ENCODE measurements at places on chromosomes 7 and 10.
A peak's percentile ranks its signal among the peaks of the same experiment; 100 is the strongest.

DNA sequence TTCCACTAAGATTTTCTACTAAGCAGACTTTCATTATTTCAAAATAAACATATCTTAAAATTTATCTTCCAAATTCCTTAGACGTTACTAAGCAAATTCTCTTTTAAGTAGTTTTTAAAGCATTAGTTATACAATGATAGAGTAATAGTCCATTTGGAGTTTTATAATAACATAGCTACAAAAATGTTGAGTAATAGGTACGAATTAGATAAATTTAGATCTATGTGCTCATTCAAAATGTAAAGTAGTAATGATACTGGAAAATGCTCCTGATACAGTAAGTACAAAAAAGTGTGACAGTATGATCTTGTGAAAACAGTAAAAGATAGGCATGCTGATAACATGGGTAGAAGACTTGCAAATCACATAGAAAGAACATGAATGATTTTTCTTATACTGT lies 4.5 kb downstream of the DMTF1 start:
- no peak for DNase-seq

DNA sequence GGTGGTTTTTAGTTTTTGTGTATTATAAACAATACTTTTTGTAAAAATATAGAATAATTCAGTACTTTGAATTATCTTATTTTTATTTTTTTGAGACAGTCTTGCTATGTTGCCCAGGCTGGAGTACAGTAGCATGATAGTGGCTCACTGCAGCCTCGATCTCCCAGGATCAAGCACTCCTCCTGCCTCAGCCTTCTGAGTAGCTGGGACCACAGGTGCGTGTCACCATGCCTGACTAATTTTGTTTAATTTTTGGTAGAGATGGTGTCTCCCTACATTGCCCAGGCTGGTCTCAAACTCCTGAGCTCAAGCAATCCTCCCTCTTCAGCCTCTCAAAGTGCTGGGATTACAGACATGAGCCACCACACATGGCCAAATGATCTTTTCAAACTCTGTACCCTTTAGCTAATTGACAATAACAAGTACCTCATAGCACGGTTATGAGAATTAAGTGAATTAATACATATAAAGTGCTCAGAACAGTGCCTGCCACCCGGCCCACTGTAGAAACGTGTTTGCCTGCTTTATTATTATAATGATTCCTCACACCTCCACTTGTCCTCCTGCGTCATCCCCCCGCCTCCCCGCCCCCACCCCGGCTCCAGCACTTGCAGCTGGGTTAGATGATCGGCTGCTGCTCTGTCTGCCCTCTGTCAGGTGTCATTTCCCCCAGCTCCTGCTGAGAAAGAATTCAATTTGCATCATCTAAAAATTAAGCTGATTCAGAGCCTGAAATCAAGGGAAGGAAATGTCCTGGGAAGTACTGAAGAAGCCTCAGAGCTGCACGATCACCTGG lies 53.6 kb upstream of the NRF1 start:
- no peak for DNase-seq

DNA sequence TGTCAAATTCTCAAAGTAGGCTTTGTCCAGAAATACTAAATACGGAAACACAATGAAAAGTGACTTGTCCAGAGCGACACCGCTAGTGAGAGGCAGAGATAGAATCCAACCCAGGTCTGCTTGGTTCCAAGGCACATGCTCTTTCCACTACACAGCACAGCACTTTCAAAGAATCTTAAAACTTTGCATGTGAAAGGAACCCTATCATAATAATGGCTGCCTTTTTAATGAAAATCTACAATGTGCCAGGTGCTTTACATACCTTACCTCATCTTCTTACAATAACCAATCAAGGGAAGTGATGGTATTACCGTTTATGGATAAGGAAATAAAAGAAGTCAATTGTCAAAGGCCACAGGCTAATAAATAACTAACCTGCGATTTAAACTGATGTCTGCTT lies 2.6 kb downstream of the CHCHD3 start:
- no peak for DNase-seq

DNA sequence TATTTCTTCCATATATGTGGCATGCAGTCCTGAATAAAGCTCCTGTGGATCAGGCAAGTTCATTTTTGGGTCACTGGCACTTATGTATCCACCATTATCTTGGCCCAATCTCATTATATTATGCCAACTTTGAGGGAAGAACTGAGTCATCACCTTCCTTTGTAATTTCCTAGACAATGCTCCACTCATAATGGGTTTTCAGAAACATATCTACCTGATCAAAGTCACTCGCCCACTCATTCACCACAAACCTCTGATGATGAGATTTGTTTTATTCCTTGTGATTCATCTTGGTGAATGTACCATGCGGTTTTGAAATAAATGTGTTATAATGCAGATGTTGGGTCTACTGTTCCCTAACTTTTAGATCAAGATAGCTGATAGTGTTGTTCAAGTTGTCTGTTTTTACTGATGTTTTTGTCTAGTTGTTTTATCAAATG lies 525.8 kb downstream of the KIF20B start:
- DNase-seq = peak; percentile 58

DNA sequence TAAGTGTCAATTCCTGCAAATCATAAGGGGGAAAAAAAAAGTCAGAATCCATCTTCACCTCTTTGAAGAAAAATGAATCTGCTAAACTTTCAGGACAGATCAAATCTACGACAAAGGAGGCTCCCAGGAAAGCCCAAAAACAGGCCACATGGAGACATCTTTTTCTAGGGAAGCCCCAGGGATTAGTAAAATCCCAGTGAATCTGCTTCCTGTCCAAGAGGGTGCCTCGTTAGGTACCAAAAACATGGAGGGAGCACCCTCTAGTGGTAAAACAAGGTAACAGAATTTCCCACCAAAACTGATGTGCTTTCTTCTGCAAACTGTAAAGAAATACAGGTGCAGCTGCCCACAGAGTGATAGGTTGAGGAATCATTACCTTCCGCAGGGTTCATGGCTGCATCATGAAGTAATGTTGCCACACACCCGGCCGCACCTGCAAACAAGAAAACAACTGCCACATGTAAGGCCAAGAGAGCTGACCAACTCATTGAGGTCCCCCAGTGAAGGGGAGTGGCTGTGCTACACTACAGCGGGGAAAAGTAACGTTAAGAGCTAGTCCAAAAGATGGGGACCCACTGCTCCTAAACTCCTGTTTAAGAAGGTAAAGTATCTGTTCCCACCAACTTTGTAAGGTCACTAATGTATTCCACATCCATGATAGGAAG lies 7.9 kb downstream of the SLC25A28 start:
- DNase-seq = peak; percentile 76

- peak; percentile 27 for DNase-seq
Observed at GRCh38 chr10:114045136-114046086, 1.7 kb downstream of the ADRB1 start.

DNA sequence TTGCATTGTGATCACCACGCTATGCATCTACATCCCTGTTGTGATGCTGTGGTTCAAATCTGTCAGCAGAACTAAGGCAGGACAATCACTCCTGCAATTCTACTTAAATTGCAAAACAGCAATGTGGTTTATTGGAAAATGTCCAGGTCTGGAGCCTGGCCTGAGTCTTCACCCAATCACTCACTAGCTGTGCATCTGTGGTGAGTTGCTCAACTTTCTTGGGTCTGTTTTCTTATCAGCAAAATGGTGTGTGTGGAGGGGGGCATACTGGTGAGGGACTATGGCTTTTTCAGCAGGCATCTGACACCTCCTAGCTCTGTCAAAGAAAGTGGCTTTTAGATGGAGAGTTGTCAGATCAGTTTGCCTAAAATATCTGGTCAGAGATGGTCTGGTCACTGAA lies 108.3 kb upstream of the FEZF1 start:
- peak; percentile 95 for DNase-seq

- no peak for DNase-seq
Observed at GRCh38 chr10:120516426-120516825, 59.4 kb downstream of the PLPP4 start.

DNA sequence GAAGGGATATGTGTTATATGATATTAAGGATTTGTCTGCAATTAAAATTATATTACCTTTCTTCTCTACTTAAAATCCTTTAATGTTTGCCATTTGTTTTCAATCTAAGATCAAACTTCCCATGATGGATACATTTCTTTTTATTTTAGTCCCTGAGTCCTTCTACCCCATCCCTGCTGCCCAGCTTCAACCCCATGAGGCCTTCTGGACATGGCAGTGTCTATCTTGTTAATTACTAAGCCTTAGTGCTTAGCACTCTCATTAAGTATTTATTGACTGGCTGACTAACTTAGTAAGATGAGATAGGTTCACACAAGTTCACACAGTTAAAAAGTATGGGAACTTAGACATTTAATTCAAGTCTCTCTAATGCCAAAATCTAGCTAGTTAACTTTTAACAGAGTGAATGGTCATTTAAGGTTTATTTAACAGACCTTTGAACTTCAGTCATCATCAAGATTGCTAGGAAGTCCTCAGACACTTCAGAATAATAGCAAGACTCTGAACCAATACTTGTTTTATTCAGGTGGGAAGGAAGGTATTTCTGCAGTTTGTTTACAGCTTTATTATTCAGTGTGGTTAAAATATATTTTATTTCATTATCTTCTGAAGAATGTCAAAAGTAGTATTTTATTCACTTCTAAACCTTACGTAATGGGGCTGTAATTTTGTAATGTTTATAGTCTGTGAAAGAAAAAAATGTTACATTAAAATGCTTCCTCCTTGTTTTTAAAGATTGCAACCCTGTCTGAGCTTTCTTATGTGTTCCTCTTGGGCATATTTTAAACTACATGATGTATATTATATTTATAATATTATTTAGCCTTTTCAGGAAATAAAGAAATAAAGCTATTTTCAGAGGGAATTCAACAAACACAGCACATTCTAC lies 848.9 kb downstream of the REEP3 start:
- DNase-seq = no peak

Measured in choroid plexus epithelial cell (primary cell).